Non-pigmented ciliary epithelial cell (primary cell): ENCODE measurements at places on chromosomes 13 and 19.

DNA sequence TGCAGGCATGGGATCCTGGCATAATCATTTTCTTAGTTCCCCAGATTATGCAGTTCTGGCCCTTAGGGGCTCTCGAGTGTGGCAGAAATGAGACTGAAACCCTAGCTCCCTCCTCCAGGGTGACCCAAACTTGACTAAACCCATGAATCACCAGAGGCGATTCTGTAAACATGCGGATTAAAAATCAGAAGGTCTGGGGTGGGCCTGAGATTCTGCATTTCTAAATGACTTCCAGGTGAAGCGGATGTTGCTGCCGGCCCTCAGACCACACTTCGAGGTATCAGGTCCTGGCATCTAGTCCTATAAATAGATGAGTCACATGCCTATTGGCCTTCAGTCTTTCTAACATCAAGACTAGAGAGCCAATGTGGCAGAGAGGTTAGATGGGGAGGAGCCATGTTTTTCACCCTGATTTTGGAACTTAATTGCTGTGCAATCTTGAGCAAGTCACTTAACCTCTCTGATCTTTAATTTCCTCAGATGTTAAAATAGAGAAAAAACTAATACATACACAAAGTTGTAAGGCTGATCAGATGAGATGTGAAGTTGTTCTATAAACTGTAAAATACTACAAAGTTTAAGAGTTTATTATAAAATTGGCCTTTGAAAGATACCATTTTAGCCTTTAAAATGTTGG, 431.2 kb downstream of the FOXO1 start:
- no peak for DNase-seq

DNA sequence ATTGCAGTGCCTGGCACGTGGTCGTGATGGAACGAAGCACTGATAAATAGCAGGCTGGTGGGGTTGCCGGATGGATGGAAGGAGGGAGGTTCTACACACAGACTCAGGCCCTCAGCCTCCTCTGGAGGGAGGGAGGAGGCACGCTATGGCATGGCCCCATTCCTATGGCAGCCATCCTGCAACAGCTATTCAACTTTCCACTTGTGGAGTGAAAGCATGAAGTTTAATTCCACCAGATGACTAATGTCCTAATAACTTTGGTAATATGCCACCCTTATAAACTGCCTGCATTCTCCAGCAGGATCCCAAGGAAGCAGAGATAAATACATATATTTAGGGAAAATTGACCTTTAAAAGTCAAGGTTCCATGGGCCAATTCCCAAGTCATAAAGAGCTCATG, 92.4 kb downstream of the KL start:
- DNase-seq: no peak

DNA sequence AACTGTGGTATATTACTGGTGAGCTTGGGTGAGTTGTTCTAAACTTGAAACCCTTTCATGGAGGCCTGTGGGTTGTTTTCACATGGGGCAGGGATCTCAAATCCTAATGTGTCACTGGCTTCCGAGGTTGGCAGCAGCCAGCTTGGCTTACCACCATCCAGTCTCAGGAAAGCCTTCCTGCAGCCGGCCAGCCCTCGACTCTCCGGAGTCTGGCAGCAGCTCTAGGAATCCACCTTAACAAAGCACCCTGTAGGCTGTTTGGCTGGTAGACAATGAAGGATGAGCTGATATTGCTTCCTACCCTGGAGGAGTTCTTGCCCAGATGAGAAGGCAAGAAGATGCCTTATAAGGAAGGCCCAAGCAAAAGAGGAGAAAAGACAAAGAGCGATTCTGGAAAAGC, 188.3 kb downstream of the KLF12 start:
- no peak for DNase-seq

DNA sequence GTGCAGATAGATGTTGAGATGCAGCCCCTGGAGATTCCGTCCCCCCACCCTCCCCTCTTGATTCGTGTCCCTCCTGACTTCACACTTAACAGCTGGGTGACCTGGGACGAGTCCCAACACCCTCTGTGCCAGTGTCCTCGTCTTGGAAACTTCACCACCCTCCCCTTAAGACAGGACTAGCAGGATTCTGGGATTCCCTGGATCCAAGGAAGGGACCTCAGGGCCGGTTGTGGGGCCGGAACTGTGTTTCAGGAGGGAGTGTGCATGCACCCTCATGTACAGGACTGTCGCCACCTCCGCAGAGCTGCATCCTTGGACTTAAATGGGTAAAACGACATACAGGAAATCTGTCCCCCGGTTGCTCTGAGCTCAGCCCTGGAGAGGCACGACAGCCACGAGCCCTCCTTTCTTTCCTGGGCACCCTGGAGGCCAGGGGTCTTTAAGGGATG, 990 bp downstream of the MYO9B start:
- DNase-seq: no peak

- DNase-seq: no peak
These were observed 4.2 kb downstream of the TMEM259 start for GRCh38 chr19:1016647-1017114.

GRCh38 chr19:40358773-40359172, 10.3 kb downstream of the PLD3 start:
- no peak for DNase-seq

DNA sequence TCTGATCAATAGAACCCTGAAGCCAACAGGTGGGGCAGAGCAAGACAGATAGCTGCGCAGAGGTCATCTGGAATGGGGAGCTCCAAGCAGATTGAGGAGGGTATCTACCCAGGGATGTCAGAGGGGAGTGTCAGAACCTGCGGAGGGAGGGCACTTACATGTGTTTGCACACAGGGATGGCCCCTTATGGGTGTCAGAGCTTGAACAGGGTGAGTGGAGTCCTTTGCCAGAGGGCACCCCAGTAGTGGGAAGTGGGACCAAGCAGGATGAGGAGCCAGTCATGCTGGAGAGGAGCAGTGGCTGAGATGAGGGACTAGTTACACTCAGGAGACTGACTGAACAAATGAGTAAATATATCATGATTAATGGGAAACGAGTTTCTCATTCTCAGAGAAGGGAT, 17.0 kb upstream of the SIGLEC14 start:
- no peak for DNase-seq

- no peak for DNase-seq
These were observed 8.5 kb downstream of the PLEKHJ1 start for GRCh38 chr19:2227415-2228156.

GRCh38 chr19:57382806-57383488, 6.7 kb upstream of the ZNF548 start:
- DNase-seq: no peak

DNA sequence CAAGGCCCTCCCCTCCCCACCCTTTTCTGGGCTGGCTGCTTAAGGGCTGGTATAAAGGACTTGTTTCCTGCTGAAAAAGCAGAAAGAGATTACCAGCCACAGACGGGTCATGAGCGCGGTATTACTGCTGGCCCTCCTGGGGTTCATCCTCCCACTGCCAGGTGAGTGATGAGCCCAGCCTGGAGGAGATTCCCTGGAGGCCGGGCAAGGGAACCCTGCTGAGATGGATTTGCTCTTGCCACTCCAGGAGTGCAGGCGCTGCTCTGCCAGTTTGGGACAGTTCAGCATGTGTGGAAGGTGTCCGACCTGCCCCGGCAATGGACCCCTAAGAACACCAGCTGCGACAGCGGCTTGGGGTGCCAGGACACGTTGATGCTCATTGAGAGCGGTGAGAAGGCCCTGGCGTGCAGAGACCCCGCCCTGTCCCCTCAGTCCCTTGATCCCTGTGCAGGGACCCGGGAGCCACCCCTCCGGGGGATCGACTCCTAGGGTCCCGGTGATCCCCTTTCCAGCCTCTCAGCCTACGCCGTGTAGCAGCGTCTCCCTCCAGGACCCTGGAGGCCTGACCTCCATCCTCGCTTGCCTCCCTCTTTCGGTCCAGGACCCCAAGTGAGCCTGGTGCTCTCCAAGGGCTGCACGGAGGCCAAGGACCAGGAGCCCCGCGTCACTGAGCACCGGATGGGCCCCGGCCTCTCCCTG, at the start of gene CD177:
Gene CD177, plus strand, starts transcription at position 81 of the 699 bp plus-strand sequence. Its CDS starts 29 bp downstream, at position 110.
- no peak for DNase-seq

GRCh38 chr13:44280456-44280855, 93.2 kb upstream of the SERP2 start:
- DNase-seq: peak; percentile 36

GRCh38 chr19:54518844-54519243, 16.2 kb downstream of the LAIR2 start:
- no peak for DNase-seq

GRCh38 chr13:99381766-99382165, 74.6 kb upstream of the GPR183 start:
- DNase-seq: no peak

DNA sequence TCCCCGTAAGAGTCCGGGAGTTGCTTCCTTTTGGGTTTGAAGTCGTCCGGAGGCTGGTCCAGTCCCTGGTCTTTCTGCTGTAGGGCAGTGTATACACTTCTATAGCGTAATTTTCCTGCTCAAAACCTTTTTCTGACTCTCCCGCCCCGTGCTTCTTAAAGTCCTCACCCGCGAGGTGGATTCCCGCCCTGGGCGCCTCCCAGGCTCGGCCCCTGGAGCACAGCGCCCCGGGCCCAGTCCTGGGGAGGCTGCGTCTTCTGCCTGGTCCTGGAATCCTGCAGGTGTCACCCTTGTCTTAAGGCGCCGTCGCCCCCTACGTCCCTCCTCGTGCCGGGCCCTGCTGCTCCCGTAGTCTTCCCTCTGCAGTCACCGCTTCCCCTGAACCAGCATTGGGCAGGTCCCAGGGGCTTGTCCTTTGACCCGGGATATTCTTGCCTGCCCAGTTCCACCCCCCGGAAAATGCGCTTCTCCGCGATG, 34.4 kb upstream of the ZNF808 start:
- DNase-seq: no peak
